ENCODE measurements at places on chromosomes 3 and 15. TPM values are rescaled to one million over a fixed set of nuclear protein-coding genes. Genes with fewer than 3 reads are reported as not detected.

The DAZL gene
- total RNA-seq: not detected

The PRTG gene
- not detected for total RNA-seq

The GPR62 gene
- not detected for total RNA-seq

The LCTL gene
- total RNA-seq: not detected
